ENCODE measurements at places on chromosomes 4 and X. TPM values are rescaled to one million over a fixed set of nuclear protein-coding genes. Genes with fewer than 3 reads are reported as not detected.

DNA sequence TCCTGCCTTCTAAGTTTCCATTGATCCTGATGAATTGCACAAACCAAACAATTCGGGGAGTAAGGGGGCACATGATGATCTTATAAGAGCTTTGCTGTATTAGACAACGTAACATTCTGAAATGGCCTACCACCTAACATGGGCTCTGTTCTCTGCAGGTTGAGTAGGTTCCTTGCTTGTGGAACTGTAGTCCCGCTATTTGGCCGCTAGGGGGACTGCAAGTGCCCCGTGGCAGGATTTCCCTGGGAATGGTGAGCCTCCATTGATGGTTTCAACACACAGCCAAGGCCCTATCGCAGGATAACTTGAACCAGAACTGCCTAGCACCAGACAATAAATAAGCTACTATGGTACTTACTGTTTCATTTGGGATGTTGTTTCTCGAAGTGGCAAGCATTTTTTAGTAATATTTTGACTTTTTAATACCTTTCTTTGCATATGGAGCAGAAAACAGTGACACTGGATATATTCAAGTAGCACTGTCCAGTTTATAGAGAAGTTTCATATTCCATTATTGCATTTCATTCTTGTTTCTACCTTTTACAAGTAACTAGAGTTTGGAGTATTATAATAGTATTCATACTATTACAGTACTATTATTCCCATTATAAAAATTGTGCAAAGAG lies 11.9 kb downstream of the AR start:
- DNase-seq = no peak

DNA sequence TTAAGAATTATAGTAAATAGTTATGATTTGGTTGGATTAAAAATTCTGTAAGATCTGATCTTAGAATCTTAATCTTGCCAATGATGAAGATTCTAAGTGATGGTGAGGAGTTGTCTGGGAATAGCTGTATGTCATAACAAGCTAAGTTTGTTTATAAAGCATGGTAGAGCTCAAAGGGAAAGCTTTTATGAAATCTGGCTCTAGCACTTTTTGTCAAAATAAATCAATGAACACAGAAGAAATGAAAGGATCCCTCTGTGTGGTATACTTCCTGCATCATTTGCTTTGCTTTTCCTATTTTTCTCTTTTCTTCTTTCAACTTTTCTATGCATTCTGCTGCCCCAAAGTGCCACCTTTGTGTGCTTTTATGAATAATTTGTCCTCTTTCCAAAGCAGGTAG lies 193.5 kb upstream of the FAT1 start:
- no peak for DNase-seq

DNA sequence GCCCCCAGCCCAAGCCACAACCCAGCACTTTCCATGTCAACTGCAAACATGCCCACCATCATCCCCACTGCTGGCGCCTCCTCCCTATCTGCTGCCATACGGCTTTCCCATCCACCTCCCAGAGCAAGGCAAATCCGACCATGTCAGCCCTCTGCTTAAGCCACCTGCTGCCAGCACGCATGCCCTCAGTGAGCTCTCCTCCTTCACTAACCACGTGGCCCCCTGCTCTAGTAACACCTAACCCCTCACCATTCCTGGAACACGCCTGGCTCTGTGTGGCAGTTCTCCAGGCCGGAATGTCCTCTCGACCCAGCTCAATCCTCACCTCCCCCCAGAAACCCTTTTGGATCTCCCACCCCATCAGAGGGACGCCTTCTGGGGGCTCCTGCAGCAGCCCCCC lies 17.4 kb downstream of the BCAP31 start:
- DNase-seq = no peak

- peak; percentile 87 for DNase-seq
Observed at GRCh38 chr4:158043971-158044618, 128.7 kb downstream of the GASK1B start.

- DNase-seq = no peak
Observed at GRCh38 chr4:178080312-178080711, 638.1 kb upstream of the AGA start.

GRCh38 chrX:73126240-73126639 lies 46.9 kb upstream of the PABPC1L2A start:
- DNase-seq = no peak

GRCh38 chr4:70844180-70844579 lies 4.5 kb upstream of the GRSF1 start:
- no peak for DNase-seq

DNA sequence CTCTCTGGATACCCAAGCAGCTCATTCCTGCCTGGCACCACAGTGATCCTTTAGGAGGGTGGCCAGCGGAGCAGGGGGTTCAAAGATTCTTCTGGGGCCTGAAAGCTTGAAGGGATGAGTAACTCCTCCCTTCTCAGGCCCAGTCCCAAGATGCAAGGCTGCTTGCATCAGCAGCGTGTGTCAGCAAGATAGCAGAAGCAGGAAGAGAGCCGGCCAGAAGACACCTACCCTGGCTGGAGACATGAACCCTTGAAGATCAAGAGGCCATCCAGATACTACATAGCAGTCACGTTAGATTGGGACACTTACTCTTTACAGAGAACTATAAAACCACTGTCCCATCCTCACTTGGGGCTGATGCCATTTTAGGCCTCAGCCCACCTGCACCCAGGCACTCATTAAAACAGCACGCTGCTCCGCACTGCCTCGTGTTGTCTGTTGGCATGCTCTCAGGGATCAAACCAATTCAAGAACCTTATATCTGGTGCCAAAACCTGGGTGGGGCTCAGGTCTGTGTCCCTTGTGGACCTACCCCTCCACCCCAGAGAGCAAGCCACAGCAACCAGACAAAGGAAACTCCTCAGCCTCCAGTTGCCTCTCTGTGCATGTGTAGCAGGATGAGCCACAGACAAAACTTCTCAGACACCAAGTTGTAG lies 6.5 kb downstream of the UGT2B17 start:
- no peak for DNase-seq

- no peak for DNase-seq
Observed at GRCh38 chr4:70688795-70689231, 481 bp downstream of the UTP3 start.

- no peak for DNase-seq
Observed at GRCh38 chr4:36919721-36920120, 324.8 kb upstream of the NWD2 start.

DNA sequence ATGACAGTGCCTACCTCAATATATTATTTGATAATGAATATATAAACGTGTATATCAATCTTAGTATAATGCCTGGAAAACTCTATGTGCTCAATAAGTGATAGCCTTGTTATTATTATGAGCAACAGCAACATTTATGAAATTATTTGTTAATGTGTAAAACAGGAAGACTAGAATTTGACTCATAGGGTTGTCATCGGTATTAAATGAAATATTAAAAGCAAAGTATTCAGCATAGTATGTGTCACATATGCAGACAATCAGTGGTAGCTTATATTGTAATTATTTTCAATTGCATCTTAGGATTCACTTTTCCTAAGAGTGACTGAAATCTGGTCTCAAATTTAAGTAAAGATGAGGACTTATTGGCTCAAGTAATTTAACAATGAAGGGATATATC lies 24.6 kb downstream of the SPANXD start:
- no peak for DNase-seq

GRCh38 chrX:108557580-108557979 lies 117.9 kb downstream of the COL4A5 start:
- DNase-seq = no peak

DNA sequence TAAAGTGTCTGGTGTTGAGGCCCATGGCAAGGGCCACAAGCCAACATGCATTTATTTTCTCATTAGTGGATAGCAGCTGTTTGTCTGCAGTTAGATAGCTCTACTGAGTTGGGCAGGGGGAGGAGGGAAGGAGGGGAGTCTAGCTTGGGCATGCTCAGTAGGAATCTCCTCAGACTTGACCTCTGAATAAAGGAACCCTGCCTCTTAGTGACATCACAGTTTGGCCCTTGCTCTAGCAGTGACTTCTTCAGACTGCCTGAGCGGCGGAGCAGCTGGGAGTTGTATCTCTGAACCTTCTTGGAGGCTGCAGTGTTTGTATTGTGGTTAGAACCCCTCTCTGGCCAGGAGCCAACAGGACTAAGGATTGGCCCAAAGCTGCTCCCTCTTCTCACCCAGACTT lies 57.4 kb downstream of the BCORL1 start:
- no peak for DNase-seq

DNA sequence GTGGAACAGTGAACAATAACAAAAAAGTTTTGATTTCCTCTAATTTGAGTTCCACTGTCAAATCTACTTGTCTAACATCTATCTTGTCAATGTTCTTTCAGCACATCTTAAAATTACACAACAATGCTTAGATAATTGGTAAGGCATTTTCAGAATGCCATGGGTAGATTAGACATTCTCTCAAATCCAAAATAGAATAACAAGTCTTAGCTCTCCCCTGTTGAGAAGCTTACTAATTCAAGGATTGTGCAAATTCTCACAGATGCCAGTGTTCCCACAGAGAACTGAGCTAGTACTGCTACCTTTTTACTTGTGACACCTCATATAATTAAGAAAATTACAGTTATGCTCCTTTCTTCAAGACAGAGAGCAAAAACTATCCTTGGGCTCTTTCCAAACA lies 2442.0 kb downstream of the PCDH7 start:
- DNase-seq = no peak

- no peak for DNase-seq
Observed at GRCh38 chr4:52555356-52555716, 103.8 kb downstream of the USP46 start.

DNA sequence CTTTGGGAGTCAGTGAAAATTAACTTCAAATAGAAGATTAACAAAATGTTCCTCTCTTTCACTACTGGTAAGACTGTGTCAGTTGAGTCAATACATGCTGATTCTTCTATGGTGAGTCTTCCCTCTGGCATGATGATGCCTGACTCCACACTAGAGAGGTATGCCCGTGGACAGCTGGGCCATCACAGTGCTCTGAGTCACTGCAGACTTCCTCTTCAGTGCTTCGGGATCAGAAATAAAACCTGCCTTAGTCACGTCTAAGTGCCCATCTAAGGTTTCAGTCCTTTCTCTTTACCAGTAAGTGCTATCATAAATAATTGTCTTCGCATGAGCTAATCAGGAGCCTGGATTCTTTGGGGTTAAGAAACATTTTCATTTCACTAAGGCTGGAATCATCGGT lies 1.6 kb upstream of the ASB5 start:
- no peak for DNase-seq

DNA sequence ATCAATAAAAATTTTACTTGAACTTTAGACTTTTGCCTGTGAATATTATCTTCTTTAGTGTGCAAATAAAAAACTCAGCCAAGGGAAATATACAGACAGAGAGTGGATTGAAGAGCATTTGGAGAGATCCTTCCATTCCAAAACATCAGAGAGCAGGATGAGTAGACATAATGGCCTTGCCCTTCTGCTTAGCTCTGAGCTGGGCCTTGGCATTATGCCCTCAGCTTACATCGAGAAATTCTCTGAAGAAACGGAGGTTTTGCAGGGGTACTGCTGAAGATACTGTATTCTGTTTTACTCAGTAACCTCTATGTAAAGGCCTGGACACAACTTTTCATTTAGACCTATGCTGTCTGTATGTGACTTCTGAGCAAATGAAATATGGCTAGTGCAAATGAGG lies 317.4 kb downstream of the STIM2 start:
- no peak for DNase-seq

DNA sequence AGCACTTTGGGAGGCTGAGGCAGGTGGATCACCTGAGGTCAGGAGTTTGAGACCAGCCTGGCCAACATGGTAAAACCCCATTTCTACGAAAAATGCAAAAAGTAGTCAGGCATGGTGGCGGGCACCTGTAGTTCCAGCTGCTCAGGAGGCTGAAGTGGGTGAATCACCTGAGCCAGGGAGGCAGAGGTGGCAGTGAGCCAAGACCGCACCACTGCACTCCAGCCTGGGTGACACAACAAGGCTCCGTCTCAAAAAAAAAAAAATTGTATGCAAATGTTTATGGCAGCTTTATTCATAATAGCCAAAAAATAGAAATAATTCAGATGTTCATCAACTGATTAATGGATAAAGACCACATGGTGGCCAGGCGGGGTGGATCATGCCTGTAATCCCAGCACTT lies 9.8 kb upstream of the NOCT start:
- DNase-seq = no peak

- DNase-seq = no peak
Observed at GRCh38 chrX:129932821-129933321, 26.9 kb downstream of the UTP14A start.

DNA sequence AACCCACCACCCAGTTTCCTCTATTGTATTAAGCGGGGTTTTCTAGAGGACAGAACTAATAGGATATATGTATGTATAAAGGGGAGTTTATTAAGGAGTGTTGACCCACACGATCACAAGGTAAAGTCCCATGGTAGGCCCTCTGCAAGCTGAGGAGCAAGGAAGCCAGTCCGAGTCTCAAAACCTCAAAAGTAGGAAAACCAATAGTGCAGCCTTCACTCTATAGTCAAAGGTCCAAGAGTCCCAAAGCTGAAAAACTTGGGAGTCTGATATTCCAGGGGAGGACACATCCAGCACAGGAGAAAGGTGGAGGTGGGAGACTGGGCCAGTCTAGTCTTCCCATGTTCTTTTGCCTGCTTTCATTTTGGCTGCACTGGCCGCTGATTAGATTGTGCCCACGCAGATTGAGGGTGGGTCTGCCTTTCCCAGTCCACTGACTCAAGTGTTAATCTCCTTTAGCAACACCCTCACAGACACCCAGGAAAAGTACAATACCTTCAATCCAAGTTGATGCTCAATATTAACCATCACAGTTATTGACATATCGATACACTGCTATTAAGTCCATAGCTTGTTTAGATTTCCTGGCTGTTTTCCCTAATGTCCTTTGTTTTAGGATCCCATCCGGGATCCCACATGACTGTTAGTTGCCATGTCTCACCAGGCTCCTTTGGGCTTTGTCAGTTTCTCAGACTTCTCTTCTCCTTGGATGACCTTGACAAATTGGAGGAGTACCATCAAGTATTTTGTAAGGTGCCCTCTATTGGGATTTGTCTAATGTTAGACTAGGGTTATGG lies 12.2 kb downstream of the UCHL1 start:
- no peak for DNase-seq

DNA sequence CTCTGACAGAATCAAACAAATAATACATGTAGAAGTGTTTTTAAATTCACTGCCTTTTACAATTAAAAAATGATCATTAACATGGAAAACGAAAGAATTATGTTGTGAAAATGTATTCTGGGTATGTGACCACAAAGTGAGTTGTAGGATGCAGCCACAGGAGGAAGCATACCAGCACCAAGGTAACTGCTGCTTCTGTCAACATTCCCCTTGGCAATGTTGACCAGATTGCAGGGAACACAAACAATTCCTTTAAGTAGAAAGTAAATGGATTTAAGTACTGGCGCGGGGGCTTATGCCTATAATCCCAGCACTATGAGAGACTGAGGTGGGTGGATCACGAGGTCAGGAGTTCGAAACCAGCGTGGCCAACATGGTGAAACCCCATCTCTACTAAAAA lies 1877.9 kb upstream of the PCDH7 start:
- DNase-seq = no peak

Gene USP11
- total RNA-seq = 157 TPM

Gene CSN2
- total RNA-seq = not detected

Gene CSAG1
- total RNA-seq = not detected

Gene FAM47A
- not detected for total RNA-seq

Gene HHIP
- total RNA-seq = 38.3 TPM

Gene PRRG3
- total RNA-seq = not detected

Gene TLR7
- total RNA-seq = not detected

Gene NSUN7
- 2.4 TPM for total RNA-seq

Data from chondrocyte (in vitro differentiated cells).